ENCODE measurements at places on chromosomes 7 and 10.

DNA sequence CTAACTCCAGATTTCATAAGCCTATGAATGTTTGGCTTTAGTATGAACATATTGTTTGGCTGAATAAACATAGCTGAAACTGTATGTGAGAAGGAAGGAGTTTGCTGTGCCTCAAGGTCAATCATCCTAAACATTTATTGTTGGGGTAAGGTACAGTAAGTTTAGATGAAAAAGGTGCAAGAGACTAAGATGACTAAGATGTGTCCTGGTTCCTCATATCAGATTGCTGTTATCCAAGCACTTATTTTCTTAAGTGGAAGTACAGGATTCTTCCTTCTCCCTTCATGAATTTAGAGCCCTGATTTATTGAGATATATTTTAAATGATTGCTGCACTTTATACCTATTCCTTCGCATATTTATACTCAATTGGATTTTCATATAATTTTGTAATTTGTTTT lies 12.2 kb downstream of the MDFIC start:
- no peak for DNase-seq

DNA sequence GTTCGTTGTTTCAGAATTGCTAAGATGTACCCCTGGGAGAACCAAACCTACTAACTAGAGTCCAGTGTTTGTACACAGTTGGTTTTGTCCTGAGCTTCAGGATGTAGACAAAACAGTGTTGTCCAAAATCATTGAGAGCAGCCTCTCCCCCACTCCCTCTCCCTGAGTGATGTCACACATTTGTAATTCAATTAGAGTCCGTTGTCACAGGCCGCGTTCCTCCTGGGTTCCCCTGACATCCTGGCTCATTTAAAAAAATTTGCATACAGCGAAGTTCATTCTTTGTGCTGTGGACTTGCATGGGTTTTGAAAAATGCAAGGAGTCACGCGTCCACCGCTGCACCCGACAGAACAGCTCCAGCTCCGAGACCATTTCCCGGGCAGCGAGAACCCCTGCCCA lies 10.3 kb downstream of the GRIFIN start:
- DNase-seq: no peak

DNA sequence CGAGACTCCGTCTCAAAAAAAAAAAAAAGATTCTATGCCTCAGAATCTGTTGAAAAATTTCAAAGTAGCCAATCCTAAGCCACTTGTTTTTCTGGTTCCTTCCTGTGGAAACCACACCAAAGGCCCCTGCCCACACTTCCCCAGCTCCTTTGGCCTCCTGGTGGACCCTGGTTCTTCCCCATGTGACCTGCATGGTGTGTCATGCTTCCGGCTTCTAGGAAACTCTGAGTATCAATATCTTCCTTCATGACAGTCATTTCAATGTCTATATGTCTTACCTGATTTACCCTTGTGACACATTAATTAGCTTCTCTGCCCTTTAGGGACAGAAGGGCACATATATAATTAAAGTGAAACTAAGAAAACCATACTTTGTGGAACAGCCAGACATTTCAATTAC lies 80.4 kb upstream of the GRB10 start:
- DNase-seq: no peak

- no peak for DNase-seq
Observed at GRCh38 chr10:105181626-105182025, 540.5 kb downstream of the SORCS3 start.

- no peak for DNase-seq
Observed at GRCh38 chr7:117114272-117114671, 161.0 kb downstream of the ST7 start.

DNA sequence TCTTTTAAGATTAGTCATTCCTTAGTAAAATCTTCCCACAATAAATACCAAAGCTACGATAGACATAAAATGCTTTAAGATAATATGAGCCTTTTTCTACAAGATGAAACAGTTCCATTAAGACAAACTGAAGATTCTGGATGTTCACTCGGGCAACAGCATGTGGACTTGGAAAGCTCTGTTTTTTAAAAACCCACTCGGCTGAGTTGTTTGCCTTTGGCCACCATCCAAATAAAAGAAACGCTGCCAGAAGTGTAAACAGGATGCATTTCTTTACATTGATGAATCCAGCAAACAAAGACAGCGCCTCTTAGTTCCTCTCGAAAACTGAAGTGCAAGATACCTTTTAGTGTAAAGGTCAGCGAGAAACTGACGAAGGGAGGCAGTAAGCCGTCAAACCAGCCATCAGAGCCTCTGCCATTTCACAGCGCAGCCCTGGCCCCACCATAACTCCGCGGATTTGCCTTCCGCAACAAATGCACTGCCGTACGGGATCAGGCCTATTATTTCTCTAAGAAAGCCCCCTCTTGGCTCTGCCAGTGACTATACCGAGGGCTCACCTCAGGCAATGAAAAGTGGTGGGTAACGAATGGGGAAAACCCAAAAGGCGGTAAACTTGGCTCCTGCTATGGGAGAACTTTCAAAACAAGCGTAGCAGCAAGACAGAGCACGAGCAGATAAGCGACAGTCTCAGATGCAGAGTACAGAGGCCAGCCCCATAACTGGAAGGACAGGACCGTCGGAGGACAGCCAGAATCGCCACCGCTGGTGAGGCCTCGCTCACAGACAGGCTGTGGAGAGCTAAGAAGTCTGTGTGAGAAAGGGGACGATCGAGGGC lies 41.4 kb downstream of the GNA12 start:
- DNase-seq: no peak

DNA sequence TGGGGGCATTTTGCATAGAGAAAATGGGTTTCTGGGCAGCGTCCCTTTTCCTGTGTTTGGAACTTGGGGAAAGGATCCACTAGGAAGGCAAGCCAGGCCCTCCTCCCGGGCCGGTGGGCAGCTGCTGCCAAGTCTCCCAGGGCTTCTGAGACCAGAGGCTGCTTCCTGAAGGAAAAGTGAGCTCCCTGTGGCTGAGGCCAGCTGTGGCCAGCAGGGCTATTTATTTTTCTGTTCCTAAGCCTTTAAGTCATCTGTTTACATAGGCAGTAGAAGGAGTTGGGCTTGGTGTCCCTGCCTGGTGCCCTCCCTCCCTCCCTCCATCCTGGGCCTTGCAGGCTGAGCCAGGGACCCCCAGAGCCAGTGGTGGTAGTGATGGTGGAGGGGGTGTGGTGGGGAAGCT lies 70.5 kb upstream of the COL13A1 start:
- DNase-seq: no peak

- DNase-seq: no peak
Observed at GRCh38 chr10:49131507-49132361, 2.1 kb downstream of the FAM170B start.

DNA sequence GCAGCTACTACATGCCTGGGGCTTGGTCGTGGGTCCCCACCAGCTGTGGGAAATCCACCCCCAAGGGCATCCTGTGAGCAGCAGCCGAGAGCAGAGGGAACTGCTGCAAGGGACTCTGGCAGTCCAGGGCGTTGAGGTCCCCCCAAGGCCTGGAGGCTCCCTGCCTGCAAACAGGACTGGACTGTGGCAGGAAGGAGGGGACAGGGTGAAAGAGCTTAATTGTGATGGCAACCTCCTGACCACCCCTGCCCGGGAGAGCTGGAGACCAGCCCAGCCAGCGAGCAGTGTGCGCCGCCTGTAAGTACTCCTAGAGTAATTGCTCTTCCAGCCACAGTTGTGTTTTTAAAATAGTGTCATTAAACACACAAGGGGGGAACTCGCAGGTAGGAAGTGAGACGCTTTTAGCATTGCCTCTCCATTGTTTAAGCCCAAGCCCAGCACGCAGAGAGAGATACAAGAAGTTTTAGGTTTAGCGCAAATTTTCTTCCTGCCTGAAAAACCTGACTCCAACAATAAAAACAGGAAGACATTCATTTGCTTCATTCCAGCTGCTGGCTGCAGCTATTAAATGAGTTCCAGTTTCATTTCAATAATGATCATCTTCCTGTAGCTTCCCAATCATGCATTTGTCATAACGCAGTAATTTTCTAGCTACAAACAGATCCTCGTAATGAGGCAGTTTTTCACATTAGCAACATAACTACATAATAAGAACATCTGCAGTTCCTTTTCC lies 111.1 kb downstream of the EBF3 start:
- DNase-seq: no peak

DNA sequence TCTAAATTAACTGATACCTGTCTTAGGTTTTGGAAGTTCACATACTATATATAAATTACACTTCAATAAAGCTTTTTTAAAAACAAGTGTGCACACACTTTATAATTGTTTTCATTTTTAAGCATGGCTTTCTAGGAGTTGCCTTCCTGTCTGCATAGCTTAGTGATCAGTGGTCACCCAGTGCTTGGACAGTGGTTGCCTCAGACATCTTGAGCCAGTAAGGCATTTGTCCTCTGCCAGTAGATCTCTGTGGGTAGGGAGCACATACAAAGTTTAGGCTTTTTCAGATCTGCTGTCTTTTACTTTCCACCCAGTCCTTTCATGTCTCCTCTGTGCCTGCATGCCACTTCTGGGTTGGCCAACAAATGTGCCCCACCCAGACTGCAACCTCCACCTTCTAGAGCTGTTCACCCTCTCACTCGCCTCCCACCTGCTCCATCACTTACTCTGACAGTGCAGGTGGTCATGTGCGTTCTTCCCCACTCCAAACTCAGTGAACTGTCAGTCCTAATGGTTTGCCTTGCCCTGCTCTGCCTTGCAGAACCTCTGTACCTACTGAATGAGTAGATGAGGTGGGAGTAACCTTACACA lies 31.7 kb downstream of the TPST1 start:
- no peak for DNase-seq

DNA sequence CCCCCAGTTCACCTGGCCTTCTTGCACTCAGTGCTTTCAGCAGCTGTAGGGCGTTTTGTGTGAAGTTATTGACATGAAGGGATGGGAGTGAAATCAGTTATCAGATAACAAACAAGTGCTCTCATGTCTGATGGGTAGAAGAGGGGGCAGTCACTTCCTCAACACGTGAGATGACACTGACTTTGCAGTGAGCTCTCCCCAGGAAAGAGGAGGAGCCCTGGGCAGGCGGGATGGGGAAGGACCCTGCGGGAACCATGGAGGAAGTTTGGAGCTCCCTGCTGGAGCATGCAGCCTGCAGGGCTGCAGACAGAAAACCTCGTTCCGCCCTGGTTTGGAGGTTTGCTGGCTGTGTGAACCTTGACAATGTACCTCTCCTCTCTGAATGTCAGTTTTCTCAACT lies 38.7 kb downstream of the GPR26 start:
- no peak for DNase-seq

GRCh38 chr10:106360870-106361269 lies 803.6 kb downstream of the SORCS1 start:
- DNase-seq: no peak

GRCh38 chr7:29076631-29077030 lies 69.7 kb downstream of the CPVL start:
- DNase-seq: no peak

DNA sequence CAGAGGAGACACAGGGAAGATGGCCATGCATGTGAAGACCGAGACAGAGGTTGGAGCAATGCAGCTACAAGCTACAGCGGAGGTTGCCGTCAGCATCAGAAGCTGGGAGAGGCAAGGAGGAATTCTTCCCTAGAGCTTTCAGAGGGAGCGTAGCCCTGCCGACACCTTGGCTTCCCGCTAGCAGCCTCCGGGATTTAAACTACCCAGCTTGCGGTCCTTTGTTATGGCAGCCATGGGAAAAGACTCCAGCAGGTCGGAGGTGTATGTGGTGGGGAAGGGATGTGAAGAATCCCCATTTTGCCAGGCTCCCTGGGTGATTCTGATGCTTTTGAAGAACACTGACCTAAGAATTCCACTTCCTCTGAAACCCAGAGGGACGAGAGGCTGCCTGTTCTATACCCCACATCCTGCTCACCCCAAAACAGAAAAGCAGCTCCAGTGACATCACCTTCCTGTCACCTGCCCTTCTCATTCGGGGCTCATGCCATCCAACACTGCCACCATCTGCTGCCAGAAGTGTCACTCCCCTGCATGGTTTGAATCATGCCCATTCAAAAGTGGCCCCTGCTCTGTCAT lies 3.3 kb upstream of the SEPHS1 start:
- DNase-seq: no peak

DNA sequence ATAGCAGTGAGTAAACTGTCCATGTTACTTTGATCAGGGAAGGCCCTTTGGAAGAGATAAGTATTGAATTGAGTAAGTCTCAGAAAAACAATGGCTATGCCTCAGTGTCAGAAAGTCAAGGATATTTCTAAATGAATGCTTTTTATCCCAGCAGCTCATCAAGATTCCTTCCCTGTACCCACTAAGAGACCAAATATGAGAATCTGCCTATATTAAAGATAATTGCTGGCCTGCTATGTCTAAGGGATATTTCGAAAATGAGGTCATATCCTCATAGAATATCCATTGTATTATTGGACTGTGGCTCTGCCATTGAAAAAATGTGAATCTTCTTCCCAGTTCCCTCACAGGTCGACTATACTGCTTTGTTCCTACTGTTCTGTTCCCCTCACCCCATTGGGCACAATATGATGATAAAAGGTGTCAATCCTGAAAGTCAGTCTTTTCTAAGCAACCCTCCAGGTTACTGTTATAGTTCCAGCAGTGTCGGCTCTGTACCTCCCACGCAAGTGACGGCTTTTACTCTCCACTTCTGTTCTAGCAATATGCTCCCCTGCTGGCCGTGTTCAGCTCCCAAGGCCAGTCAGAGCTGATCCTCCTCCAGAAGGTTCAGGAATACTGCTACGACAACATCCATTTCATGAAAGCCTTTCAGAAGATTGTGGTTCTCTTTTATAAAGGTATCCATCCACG lies 51.7 kb downstream of the BZW2 start:
- no peak for DNase-seq

DNA sequence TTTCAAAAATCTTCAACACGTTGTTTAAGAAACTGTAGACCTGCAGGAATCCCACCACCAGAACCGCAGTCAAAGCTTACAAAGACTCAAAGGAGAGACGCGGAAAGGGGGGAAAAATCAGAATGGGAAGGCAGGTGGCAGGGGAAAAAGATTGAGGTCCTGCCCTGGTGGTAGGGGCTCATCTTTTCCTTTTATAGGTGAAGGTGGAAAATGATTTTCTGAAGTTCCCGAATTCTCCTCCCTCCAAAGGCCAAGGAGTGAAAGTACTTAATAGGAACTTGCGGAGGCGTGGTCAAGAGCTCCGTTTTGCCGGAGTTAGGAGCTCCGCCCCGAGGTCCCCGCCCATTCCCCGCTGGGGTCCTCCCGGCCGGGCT lies 724 bp downstream of the BBIP1 start:
- DNase-seq: peak; percentile 65

DNA sequence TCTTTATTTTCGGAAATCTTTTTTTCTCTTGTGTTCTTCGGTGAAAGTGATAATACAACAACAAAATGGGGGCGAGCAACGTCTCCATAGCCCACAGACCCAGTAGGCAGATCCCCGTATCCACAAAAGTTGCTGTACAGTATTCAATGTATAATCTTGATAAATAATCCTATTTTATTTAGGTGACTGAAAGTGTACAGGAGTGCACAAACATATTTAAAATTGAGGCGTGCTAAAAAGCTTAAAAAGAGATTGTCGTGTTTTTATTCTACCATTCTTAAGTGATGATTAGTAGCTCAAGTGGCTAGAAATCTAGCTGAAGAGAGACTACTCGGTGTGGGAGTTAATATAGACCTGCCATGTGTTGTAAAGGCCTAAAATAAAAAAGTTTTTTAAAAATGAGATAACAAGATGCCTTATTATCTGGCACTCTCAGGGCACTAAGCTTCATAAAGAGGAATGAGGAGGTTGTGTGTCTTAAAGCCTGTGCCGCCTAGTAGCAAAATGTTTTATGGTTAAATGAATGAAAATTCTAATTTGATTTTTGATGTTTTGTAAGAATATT lies 1.6 kb downstream of the CAPZA2 start:
- no peak for DNase-seq

GRCh38 chr7:1200045-1200444 lies 32.6 kb upstream of the UNCX start:
- DNase-seq: no peak

All from stimulated activated CD4-positive, alpha-beta T cell treated with anti-CD3 and anti-CD28 coated beads, Interleukin-1b, Interleukin-23, amount 100 ng/mL, for 1 hour (primary cell).